ENCODE measurements at places on chromosomes 6 and 20.

GRCh38 chr6:139839506-139840156 lies 465.2 kb upstream of the CITED2 start:
- no peak for DNase-seq

DNA sequence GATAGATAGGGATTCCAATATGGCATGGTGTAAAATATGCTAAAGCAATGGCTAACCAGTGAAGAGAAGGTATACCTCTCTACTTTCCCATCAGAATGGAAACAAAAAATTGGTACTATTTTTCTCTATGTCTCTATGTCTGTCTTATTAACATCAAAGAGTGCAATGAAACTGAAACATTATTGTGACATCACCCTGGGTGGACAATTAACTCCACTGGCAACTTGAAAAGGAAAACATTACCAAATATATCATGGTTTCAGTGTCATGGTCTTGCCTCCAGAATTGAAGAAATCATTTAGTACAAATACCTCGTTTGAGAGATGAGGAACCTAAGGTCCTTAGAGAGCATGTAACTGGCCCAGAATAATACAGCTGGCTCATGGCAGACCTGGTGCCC lies 1132.5 kb upstream of the MAP3K7 start:
- no peak for DNase-seq

GRCh38 chr6:29777310-29777709 lies 50.3 kb upstream of the HLA-G start:
- no peak for DNase-seq

GRCh38 chr6:111201244-111201554 lies 113.9 kb downstream of the SLC16A10 start:
- no peak for DNase-seq

- DNase-seq: no peak
Observed at GRCh38 chr20:44644230-44644617, 7.3 kb downstream of the ADA start.

GRCh38 chr6:6714118-6714897 lies 125.8 kb downstream of the LY86 start:
- no peak for DNase-seq

- DNase-seq: no peak
Observed at GRCh38 chr20:37991157-37991866, 41.9 kb downstream of the TTI1 start.

- DNase-seq: no peak
Observed at GRCh38 chr6:150549674-150550101, 50.0 kb upstream of the PLEKHG1 start.

DNA sequence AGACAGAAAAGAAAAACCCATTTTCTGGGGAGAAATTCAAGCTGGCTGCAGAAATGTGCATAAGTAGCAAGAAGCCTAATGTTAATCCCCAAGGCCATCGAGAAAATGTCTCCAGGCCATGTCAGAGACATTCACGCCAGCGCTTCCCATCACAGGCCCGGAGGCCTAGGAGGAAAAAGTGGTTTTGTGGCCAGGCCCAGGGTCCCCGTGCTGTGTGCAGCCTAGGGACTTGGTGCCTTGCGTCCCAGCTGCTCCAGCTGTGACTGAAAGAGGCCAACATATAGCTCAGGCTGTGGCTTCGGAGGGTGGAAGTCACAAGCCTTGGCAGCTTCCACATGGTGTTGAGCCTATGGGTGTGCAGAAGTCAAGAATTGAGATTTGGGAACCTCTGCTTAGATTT lies 10.9 kb downstream of the IFNGR1 start:
- DNase-seq: no peak

GRCh38 chr20:9087531-9088217 lies 18.8 kb downstream of the PLCB4 start:
- DNase-seq: no peak

GRCh38 chr6:66731310-66731709 lies 1024.3 kb upstream of the EYS start:
- DNase-seq: no peak

- DNase-seq: no peak
Observed at GRCh38 chr6:17349427-17349826, 44.0 kb upstream of the CAP2 start.

- no peak for DNase-seq
Observed at GRCh38 chr6:5471044-5471443, 209.7 kb downstream of the FARS2 start.

DNA sequence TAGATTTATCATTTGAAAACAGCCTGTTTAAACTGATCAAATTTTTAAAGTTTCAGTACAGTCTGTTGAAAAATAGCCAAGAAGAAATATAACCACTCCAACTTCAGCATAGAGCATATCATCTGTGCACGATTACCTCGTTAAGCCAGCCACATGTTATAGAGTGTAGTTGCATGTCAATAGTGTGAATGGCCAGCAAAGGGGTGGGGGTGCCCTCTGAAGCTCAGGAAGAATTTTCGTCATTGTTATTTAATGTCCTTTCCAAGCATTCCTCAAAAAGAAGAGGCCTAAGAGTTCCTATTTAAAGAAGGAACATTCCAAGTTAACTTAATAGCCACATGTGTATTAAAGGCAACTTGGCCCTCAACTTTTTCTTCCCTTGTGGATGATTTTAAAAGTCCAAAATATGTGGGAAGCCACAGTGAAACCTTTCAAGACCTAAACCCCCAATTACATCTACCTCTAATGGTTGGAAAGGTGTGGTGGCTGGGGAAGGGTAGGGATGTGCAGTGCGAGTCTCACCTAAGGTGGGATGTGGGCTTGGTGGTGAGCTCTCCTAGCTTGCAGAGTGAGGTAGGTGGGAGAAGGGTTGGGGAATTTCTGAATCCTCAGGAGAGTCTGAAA lies 1.8 kb upstream of the CCN2 start:
- no peak for DNase-seq

DNA sequence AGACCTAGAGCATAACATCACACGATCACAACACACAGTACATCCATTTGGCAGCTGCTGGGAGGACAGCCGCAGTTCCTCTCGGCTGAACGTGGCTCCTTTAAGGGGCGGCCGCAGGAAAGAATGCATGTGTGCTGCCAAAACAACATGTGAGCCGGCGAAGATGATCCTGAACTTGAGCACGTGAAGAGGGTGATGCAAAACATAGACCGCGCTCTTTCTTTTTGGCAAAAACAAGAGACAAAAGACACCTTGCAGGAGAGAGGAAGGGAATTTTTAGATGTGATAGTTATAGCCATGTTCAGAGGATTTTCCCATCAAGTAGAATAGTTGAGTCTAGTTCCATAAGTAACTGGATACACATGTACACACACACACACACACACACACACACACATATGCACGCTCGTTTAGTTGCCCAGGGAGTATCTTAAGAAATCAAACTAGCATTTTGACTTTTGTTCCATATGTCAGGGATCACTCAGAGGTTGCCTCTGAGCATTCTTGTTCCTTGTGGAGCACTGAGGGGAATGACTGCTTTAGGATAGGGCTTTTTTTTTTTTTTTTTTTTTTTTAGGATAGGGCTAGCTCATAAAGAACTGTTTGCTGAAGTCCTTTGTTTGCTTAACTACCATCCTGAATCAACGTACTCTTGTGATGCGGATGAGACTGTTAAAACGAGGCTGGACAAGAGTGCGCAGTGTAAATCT lies 21.7 kb upstream of the RANBP9 start:
- DNase-seq: peak; percentile 72

- DNase-seq: no peak
Observed at GRCh38 chr6:83160167-83160566, 32.9 kb downstream of the PGM3 start.

DNA sequence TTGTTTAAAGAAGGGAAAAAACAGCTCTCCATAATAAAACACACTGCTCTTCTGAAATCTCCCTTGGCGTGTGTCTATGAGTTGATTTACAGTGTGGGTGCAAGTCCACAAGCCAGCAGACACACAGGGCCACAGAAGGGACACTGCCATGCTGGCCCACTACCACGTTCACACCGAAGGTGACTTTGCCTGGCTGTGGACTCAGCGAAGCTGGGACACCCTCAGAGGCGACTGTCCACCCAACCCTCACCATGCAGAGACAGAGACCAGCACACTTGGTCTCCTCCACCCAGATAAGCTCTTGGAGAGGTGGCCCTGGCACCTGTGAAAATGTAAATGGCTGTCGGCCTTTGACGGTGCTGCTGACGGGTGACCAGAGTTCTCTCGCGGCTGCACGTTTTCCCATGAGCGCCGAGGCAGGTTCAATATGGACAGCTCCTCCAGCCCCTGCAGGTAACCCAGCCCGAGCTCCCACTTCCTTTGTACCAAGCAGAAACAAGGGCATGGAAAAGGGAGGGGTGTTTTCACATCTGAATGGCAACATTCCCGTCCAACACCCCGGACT lies 78.0 kb downstream of the YTHDF1 start:
- no peak for DNase-seq

GRCh38 chr20:5670874-5671273 lies 79.3 kb upstream of the SHLD1 start:
- no peak for DNase-seq

GRCh38 chr6:240151-240550 lies 52.1 kb upstream of the DUSP22 start:
- no peak for DNase-seq

- no peak for DNase-seq
Observed at GRCh38 chr20:60167812-60168211, 209.6 kb downstream of the CDH26 start.

DNA sequence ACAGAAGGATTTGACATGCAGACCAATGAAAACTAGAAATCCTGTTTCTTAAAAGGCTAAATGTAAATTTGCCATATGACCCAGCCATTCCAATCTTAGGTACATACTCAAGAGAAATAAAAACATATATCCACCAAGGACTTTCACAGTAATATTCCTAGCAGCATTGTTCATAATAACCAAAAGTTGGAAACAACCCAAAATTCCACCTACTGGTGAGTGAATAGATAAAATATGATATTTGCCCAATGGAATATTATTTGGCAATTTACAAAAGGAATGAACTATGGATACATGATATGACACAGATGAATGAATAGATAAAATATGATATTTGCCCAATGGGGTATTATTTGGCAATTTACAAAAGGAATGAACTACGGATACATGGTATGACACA lies 22.7 kb downstream of the MTCL3 start:
- DNase-seq: no peak

DNA sequence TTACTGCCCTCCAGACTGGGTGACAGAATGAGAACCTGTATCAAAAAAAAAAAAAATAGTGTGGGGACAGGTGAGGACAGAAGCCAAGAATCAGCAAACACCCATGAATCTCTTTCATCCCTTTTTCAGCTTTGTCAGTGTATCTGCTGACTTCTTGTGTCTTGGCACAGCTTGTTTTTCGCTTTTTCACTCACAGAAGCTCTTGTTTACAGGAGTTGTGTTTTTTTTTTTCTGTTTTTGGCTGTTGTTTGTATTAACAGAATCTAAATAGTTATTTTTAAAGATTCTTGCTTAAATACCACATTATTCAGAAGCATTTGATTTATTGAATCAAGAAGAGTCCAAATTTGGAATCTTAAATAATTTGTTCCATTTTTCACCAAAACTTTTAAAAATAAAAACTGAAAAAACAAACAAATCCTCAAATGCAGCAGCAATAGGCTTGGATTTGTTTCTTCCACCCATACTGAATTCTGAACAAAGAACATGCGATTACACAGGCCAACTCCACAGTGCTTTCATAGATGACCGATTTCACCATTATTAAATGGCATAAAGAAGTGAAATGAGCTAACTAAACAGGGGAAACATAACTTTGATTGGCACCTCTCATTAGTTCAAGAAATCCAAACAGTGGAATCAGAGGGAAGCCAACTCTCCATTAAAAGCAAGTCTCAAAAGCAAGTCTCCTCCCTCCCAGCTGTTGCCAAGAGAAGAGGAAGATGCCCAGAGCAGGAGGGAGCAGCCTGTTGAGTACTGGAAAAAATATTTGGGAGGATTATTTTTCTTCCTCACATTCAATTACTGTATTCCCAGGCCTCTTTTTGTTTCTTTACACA lies 27.2 kb upstream of the GPR63 start:
- no peak for DNase-seq

- no peak for DNase-seq
Observed at GRCh38 chr6:165605182-165605875, 57.7 kb downstream of the PDE10A start.

- no peak for DNase-seq
Observed at GRCh38 chr6:122116119-122116834, 283.2 kb upstream of the HSF2 start.

DNA sequence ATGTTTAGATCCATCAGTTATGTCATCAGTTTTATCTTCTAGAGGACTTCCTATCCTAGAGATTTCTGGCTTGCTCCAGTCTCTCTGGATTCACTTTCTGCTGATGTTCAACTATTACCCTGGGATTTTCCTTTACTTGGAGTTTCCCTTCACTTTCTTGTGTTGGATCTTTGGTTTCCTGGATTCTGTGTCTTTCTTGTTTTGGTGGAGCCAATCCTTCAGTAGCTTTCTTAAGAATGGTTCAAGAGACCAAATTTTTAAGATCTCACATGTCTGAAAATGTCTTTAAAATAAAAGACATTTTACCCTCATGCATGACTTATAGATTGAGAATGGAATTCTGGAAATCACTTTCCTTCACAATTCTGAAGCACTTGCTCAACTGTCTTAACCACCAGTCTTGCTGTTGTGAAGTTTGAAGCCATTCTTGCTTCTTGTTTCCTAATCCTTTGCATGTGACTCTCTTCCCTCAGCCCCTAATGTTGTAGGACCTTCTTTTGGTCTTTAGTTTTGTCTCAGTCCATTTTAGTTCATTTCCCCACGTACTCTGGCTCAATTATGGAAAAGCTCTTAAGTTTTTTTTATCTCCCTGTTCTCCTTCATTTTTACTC lies 87.9 kb downstream of the ARID1B start:
- DNase-seq: no peak

DNA sequence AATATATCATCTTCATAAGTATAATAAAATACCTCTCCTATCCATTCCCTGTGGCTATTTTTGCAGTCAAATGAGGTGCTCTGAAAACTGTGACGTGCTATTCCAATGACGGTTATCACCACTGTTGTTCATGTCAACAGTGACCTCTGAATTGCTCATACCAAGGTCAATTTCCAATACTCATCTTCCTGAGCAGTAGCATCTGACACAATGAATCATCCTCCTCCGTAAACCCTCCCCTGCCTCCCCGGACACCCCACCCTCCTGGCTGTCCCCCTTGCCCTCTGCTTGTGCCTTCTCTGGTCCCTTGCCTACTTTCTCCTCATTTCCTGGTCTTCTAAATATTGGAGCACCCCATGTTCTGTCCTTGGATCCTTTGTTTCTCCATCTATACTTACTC lies 77.7 kb upstream of the SLC22A23 start:
- no peak for DNase-seq

DNA sequence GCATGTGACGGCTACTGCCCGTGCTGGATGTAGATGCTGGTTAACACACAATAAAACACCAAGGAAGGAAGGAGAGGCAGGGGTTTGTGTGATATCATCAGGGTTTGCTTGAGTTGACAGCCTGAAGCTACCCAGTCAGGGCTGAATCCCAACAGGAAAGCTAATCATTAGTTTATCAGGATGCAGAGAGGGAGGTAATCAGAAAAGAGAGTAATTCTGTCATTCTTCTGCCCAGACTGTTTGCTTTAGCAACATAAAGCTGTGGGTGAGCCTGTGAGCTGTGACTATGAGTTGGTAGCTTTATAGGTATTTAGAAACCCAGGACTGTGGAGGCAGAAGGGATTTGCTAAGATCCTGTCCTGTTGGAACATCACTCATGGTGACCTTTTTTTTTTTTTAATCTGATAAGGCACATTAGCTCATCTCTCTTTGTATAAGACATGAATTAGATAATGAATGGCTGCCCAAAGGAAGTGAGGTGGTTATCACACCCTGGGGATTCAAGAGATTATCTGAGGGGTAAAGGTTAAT lies 79.3 kb downstream of the CAP2 start:
- no peak for DNase-seq

- DNase-seq: no peak
Observed at GRCh38 chr6:136788069-136788902, 4.0 kb downstream of the MAP3K5 start.

- no peak for DNase-seq
Observed at GRCh38 chr6:142416179-142416578, 114.4 kb downstream of the ADGRG6 start.

All from ureter (tissue), 1 donor.